ENCODE measurements at places on chromosomes 2 and 18. TPM values are rescaled to one million over a fixed set of nuclear protein-coding genes. Genes with fewer than 3 reads are reported as not detected.
A peak's percentile ranks its signal among the peaks of the same experiment; 100 is the strongest.

RBM44 gene
- total RNA-seq, result 2.5 TPM

ACVR1C gene
- total RNA-seq, result 41.4 TPM

ITGA4 gene
- 11.7 TPM for total RNA-seq

GNLY gene
- 2.6 TPM for total RNA-seq

KCNJ3 gene
- total RNA-seq, result 1.6 TPM

FSHR gene
- not detected for total RNA-seq

LYG2 gene
- not detected for total RNA-seq

RAX gene
- not detected for total RNA-seq

KIF1A gene
- under 0.01 TPM for total RNA-seq

KLF11 gene
- 22.0 TPM for total RNA-seq

CCBE1 gene
- total RNA-seq, result 4.9 TPM

MYO1B gene
- 63.9 TPM for total RNA-seq

C2orf78 gene
- total RNA-seq, result not detected

ALPI gene
- total RNA-seq, result not detected

GPATCH11 gene
- 38.7 TPM for total RNA-seq

DNA sequence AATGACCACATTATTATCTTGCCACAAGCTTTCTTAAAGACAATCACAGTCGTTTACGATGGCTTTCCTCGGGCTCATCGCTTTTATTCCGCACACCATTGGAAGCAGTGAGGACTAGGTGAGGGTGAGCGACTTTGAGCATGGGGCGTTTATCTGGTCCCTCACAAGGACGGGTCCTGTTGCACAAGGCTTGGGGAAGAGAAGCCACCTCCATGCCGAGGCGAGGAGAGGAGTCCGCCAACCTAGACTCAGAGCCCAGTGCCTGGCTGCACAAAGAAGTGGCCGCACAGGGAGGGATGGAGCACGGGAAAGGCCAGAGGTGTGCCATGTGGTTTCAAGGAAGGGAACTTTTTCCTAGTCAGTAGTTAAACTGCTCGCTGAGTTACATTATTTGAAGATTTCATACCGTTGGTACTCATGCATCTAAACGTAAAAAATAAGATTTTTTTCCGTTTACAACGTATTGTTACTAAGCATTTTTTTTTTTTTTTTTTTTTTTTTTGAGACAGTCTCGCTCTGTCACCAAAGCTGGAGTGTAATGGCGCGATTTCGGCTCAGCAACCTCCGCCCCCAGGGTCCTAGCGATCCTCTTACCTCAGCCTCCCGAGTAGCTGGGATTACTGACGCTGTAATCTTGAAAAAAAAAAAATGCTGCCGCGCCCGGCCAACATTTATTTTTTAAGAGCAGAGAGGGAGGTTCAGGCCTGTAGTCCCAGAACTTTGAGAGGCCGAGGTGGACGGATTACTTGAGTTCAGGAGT lies 849 bp upstream of the CYP27C1 start:
- no peaks in the 10 kb centered on the region for H3K36me3 ChIP-seq
- DNase-seq, result no peak
- no peak overlapping the region for H3K27ac ChIP-seq
- H3K27me3 ChIP-seq, result peaks cover 3% of the 10 kb centered on the region

GRCh38 chr2:119860924-119861323 lies 101.2 kb downstream of the PTPN4 start:
- H3K36me3 ChIP-seq, result no peaks in the 10 kb centered on the region
- no peak overlapping the region for H3K4me3 ChIP-seq
- no peaks in the 10 kb centered on the region for H3K4me1 ChIP-seq
- H3K27ac ChIP-seq, result no peak overlapping the region
- no peaks in the 10 kb centered on the region for H3K27me3 ChIP-seq

DNA sequence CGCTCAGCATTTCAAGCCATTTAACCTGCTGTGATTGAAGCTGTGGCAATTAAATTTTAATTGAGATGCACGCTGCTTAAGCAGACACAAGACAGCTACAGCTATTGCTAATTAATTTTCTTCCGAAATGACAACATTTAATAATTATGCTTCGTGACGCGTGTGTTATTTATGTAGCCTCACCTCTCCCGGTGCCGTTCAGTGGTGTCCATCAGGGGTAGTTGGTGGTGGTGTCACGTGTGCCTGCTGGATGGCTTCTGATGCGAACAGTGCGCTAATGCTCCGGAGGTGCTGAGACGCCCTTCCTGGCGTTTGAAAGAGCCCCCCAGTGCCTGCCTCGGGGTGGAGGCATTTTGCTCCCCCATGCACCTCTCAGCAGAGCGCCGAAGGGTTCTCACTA lies 39.5 kb downstream of the GLI2 start:
- no peaks in the 10 kb centered on the region for H3K36me3 ChIP-seq
- H3K4me1 ChIP-seq, result no peaks in the 10 kb centered on the region
- H3K27me3 ChIP-seq, result no peaks in the 10 kb centered on the region
- H3K4me3 ChIP-seq, result no peak overlapping the region
- no peak overlapping the region for H3K27ac ChIP-seq
- no peak for DNase-seq

GRCh38 chr18:77422974-77423867 lies 173.6 kb downstream of the GALR1 start:
- no peaks in the 10 kb centered on the region for H3K4me1 ChIP-seq
- H3K4me3 ChIP-seq, result no peak overlapping the region
- H3K27me3 ChIP-seq, result no peaks in the 10 kb centered on the region
- no peak overlapping the region for H3K27ac ChIP-seq
- DNase-seq, result no peak

DNA sequence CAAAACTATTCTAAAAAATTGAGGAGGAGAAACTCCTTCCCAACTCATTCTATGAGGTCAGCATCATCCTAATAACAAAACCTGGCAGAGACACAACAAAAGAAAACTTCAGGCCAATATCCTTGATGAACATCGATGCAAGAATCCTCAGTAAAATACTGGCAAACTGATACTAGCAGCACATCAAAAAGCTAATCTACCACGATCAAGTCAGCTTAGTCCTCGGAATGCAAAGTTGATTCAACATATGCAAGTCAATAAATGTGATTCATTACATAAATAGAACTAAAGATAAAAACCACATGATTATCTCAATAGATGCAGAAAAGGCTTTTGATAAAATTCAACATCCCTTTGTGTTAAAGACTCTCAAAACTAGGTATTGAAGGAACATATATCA lies 63.1 kb downstream of the EHBP1 start:
- no peak for DNase-seq
- H3K36me3 ChIP-seq, result no peaks in the 10 kb centered on the region
- H3K4me1 ChIP-seq, result no peaks in the 10 kb centered on the region

DNA sequence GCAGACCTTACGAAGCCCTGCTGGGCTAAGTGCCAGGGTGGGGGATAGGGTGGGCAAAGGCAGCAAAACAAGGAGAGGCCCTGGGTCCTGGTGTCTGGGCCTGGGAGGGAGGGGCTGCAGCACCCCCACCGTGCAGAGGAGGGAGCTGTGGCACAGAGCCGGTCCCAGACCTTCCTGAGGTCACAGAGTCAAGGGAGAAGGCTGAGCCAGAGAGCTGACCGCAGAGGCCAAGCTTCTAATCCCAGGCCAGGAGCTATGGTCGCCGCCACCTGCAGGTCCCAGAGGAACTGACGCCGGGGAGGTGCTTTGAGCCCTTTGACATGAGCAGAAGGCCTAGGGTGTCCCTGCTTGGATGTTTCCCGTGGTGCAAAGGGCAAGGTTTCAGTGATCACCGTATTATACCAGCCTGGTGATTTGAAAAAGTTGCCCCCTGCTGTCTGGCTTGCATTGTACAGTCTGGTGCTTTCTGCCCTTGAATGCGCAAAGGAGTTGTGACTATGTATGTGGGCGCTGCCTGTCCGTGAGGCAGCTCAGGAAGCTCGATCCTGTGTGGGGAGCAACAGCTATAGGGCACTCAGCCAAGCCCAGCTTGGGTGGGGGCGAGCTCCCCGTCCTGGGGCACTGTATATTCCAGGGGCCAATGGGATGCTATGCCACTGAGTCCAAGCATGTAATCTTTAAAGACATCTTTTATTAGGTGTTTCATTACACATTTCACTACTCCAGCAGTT lies 44.3 kb downstream of the EDAR start:
- H3K27me3 ChIP-seq, result no peaks in the 10 kb centered on the region
- no peak for DNase-seq
- H3K36me3 ChIP-seq, result no peaks in the 10 kb centered on the region
- H3K4me3 ChIP-seq, result no peak overlapping the region
- H3K27ac ChIP-seq, result no peak overlapping the region

- H3K36me3 ChIP-seq, result no peaks in the 10 kb centered on the region
- no peak overlapping the region for H3K4me3 ChIP-seq
- no peaks in the 10 kb centered on the region for H3K4me1 ChIP-seq
- H3K27ac ChIP-seq, result peak overlapping the region; percentile 47
Observed at GRCh38 chr2:105766300-105766866, 21.7 kb downstream of the NCK2 start.

GRCh38 chr18:24659827-24660720 lies 199.6 kb downstream of the HRH4 start:
- no peaks in the 10 kb centered on the region for H3K27me3 ChIP-seq
- no peaks in the 10 kb centered on the region for H3K36me3 ChIP-seq
- peak overlapping the region; percentile 57 for H3K27ac ChIP-seq
- H3K4me3 ChIP-seq, result peak overlapping the region; percentile 62

- no peaks in the 10 kb centered on the region for H3K4me1 ChIP-seq
- no peaks in the 10 kb centered on the region for H3K36me3 ChIP-seq
- H3K4me3 ChIP-seq, result no peak overlapping the region
- H3K27me3 ChIP-seq, result no peaks in the 10 kb centered on the region
Observed at GRCh38 chr2:226063704-226064440, 664.4 kb downstream of the NYAP2 start.

DNA sequence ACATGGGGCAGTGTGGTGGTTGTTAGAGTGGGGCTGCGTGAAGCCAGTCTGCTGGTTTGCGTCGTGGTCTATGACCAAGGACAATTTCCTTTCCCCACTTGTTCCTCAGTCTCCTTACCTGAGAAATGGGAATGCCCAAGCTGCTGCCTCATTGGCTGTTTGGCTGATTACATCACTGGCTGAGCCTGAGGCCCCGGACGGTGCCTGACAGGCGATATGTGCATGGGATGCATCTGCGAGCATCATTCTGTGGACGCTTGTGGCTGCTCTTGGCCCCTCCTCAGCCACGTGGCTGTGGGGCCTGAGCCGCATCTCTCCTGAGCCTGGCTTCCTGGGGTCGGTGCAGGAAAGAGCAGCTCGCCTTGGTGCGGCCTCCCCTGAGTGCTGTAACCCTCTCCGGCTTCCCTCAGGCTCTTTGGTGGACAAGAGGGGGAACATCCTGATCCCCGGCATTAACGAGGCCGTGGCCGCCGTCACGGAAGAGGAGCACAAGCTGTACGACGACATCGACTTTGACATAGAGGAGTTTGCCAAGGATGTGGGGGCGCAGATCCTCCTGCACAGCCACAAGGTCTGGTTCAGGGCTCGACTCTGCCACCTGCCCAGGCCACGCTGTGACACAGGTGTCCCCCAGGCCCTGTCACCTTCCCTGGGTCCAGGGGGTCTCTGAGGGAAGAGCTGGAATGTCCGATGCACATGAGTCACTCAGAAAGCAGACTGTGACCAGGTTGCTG lies 17.2 kb downstream of the CNDP2 start:
- no peak overlapping the region for H3K4me3 ChIP-seq
- peaks cover 7% of the 10 kb centered on the region for H3K36me3 ChIP-seq
- H3K4me1 ChIP-seq, result no peaks in the 10 kb centered on the region
- no peak overlapping the region for H3K27ac ChIP-seq
- no peaks in the 10 kb centered on the region for H3K27me3 ChIP-seq
- DNase-seq, result no peak

DNA sequence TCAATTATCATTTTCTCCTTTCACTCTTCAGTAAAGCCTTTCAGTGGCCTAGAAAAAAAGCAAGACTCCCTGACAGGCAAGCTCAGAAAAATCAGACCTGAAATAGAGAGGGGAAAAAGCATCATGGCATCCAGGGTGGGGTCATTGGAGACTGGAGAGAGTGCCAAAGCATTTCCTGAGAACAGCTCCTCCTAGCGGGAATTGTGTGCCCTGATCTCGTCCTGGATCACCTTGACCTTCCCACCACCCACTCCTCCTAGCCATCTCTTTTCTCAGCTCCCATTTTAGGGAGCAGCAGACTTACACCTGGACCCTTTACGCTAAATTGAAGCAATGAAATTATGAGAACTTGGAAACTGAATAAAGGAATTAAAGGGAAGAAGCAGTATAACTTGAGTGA lies 176.6 kb downstream of the VWC2L start:
- no peak overlapping the region for H3K27ac ChIP-seq
- H3K4me3 ChIP-seq, result no peak overlapping the region
- H3K36me3 ChIP-seq, result no peaks in the 10 kb centered on the region
- no peaks in the 10 kb centered on the region for H3K27me3 ChIP-seq
- no peaks in the 10 kb centered on the region for H3K4me1 ChIP-seq
- no peak for DNase-seq

- no peaks in the 10 kb centered on the region for H3K4me1 ChIP-seq
- H3K36me3 ChIP-seq, result no peaks in the 10 kb centered on the region
- H3K27me3 ChIP-seq, result no peaks in the 10 kb centered on the region
- no peak for DNase-seq
Observed at GRCh38 chr2:151334082-151334815, 23.1 kb upstream of the TNFAIP6 start.

GRCh38 chr2:136212426-136213378 lies 94.8 kb upstream of the CXCR4 start:
- H3K4me3 ChIP-seq, result no peak overlapping the region
- H3K27ac ChIP-seq, result no peak overlapping the region
- no peak for DNase-seq
- H3K36me3 ChIP-seq, result no peaks in the 10 kb centered on the region

GRCh38 chr2:126880817-126881216 lies 17.9 kb upstream of the TEX51 start:
- no peaks in the 10 kb centered on the region for H3K36me3 ChIP-seq
- no peaks in the 10 kb centered on the region for H3K27me3 ChIP-seq
- H3K4me3 ChIP-seq, result no peak overlapping the region

DNA sequence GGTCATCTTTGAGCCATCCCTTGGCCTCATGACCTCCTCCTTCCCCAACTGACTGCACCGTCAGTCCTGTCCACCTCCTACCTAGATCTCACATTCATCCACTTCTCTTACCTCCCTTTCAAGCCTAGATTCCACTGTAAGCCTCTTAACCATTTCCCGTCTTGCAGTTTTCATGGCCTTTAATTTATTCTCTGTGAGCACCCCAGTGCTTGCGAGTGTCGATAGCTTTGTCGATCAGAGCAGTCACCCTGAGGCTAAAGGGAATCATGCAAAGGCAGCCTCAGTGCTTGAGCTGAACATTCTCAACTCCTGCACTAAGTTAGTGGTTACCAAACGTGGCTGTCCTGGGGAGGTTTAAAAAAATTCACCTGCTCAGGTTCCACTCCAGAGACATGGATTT lies 14.7 kb downstream of the ARHGAP25 start:
- no peaks in the 10 kb centered on the region for H3K27me3 ChIP-seq
- no peak overlapping the region for H3K27ac ChIP-seq
- no peak overlapping the region for H3K4me3 ChIP-seq
- no peak for DNase-seq
- no peaks in the 10 kb centered on the region for H3K36me3 ChIP-seq
